ENCODE measurements at places on chromosomes 13 and 19.

GRCh38 chr19:35048911-35049411 is 7.4 kb downstream of the HPN start:
- DNase-seq: peak; percentile 74

GRCh38 chr13:78606471-78607408 is 3.4 kb upstream of the POU4F1 start:
- no peak for DNase-seq

DNA sequence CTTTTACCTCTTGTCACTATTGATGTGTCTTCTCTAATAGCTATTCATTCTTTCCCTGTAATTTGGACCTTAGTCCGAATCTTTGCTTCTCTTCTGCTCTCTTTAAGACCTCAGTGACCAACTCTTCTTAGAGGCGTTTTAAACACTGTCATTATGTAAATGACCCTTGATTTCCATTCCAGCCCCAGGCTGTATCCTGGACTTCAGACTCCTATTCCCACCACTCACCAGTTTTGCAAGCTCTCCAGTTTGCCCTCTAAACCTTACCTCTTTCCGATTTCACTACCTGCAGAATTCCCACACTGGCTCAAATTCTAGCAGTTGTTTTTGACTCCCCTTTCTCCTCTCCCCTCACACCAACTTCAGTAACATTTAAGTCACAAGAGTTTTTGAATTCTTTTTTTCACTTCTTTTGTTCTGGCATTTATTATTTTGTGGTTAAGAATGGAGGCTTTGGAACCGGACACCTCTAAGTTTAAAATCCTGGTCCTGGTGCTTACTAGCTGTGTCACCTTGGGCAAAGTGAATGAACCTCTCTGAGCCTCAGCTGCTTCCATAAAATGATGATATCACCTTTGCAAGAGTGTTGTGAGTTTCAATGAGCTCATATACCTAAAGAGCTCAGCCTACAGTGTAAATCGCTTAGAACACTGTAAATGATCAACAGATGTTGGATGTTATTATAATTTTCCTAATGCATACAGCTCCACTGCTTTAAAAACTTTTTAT is 13.6 kb upstream of the HMGB1 start:
- DNase-seq: no peak

GRCh38 chr19:10681658-10682057 is 19.6 kb upstream of the QTRT1 start:
- no peak for DNase-seq

DNA sequence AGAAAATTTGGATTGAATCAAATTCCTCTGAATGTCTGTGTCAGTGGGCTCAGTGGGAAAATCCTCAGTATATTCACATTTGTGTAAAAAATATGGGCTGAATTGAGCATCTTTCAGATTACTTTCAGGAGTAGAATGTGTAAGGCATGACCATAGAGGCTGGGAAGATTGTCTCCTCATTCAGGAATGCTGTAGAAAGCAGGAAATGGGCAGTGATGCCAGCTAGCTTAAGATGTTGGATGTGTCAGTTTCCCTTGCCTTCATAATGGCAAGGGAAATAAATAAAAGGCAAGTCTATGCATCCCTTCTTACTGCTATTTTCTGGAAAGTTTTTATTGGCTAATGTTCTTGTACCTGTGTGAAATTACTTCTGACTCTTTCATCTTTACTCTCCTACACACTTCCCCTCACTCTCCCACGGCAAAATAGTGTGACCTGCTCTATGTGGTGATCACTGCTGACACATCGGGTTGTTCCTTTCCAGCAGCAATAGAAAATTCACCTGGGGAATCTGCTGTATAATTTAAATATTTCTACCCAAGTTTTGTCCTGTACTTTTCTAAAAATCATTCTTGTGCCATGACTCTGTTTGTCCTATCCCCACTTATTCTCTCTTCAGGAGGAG is 103.2 kb downstream of the LMO7 start:
- no peak for DNase-seq

GRCh38 chr13:72884101-72884500 is 102.2 kb downstream of the PIBF1 start:
- no peak for DNase-seq

- no peak for DNase-seq
Measured at GRCh38 chr13:99012539-99012938, 34.7 kb upstream of the DOCK9 start.

Data from heart left ventricle (tissue), 16 donors.